Stimulated activated CD8-positive, alpha-beta memory T cell treated with anti-CD3 and anti-CD28 coated beads, Interleukin-12 subunit alpha, Interleukin-12 subunit beta, amount 100 ng/mL, for 1 hour (primary cell): ENCODE measurements at places on chromosomes 2 and 18.

DNA sequence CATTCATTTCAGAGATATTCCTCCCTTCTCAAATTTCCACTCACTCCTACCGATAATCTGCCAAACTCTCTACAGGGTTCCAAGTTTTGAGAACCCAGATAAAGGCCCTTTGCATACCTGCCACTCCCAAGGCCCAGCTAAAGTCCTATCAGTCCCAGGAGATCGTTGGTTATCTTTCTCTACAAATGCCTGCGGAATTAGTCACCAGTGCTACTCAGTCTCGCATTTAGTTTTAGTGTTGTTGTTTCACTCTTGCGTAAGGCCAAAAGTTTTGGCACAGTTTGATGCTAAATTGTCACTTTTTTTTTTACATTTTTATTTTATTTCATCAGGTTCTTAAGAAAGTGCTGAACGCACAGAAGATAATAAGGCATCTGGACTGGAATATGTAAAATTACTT is 29.2 kb upstream of the SETBP1 start:
- DNase-seq = no peak

DNA sequence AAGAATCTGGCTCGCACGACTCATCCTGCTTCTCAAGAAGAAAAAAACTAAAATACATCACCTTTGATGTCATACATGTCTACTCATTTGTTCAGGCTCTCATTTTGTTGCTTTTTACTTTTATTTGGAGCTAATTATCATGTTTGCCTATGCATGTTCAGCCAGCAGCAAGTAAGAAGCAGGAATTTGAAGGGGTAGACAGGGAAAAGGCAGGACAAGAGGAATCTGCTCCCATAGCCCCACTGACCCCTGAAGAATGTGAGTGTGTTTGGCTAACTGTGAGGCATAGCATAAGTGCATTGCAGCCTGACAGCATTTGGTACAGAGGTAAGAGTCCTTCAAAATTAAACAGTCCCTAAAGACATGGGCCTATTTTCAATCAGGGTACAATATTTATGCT is 72.7 kb downstream of the NYAP2 start:
- no peak for DNase-seq

DNA sequence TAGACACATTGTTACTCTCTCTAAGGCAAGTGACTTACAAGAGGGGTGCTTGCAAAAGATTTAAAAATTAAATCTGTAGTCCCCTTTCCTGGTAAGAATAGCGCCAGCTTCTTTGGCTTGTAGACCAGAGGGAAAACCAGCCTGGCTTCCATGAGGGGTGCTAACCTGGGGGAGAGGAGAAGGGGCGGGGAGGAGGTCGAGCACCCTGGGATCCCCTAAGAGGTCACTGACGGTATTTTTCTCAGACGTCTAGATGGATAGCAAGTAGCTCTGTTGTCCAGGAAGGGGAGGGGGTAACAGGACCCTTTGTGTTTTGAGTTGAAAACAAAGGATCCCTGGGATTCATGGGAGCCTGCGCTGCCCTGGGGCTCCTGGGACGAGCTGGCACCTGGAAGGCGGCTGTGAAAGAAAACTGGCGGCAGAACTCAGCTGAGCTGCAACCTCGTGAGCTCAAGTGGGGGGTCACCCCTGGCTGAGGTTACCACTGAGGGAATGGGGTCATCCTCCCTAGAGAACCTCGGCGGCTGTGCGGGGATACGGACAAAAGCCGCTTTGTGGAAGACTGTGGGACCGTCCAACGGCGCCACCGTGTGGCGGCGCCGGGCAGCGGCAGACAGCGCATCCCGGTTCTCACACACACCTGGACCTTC is 37.8 kb upstream of the MRPL19 start:
- peak; percentile 25 for DNase-seq

DNA sequence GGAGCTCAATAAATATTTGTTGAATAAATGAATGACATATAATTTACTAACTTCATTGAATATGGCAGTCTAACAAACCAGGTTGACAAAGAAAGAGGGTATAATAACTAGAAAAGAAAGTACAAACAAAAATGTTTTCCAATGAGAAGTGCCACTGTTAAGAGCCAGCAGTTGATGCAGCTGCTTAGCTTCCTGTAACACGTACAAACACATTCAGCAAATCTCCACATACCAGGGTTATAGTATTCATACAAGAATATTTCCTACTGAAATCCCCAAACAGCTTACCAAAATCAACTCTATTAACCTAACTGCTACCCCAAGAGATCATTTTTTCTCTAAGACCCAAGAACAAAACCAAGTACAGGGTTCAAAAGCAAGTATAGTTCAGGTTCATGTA is 77.7 kb downstream of the THADA start:
- DNase-seq = no peak

DNA sequence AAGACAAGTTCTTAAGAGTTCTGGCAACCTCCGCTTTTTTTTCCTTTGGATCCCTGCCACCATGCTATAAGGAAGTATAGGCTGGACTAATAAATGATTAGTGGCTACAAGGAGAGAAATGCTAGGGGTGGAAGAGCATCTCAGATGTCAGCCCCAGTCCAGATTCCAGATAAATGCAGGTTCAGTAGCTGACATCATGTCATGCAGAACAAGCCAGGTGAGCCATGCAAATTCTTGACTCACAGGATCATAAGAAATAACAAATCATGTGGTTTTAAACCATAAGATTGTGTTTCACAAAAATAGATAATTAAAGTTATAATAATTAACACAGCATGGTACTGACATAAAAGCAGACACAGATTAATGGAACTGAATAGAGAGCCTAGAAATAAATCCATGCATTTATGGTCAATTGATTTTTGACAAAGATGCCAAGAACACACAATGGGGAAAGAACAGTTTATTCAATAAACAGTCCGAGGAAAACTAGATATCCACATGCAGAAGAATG is 152.9 kb upstream of the SESTD1 start:
- DNase-seq = no peak

DNA sequence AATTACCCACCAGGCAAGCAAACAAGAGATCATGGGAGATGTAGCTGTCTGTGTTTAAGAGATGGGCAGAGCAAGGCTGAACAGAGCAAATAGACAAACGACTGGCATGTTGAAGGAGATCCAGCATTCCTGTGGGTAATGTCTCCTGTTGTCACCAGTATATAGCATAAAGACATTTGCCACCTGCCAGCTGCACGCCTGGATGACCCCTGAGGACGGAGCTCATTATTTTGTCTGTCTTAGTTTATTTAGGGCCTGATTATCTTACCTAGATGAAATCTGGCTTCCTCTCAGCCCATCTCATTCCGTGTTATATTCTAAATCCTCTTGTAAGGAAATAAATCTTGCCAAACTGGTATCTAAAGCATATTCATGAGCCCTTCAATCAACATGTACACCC is 510.3 kb upstream of the LINC00305 start:
- no peak for DNase-seq

- no peak for DNase-seq
Observed at GRCh38 chr2:120887741-120888231, 152.1 kb downstream of the GLI2 start.

GRCh38 chr2:150204451-150204850 is 283.0 kb downstream of the RND3 start:
- DNase-seq = no peak

DNA sequence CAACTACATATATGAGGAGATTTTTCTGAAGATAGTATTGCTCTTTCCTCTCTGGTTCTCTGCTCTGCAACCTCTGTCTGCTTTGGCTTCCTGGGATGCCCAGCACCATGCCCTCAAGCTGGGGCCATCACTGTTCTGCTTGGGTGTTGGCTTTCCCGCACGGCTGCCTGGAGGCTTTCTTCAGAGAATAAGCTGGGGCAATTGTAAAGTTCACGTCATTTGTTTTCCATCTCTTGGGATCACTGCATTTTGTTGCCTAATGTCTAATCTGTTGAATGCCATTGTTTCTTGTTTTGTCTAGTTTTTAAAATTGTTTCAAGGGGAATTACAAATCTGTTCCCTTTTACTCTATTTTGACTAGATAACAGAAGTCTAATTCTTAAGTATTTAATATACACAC is 437.3 kb upstream of the NRP2 start:
- DNase-seq = no peak

DNA sequence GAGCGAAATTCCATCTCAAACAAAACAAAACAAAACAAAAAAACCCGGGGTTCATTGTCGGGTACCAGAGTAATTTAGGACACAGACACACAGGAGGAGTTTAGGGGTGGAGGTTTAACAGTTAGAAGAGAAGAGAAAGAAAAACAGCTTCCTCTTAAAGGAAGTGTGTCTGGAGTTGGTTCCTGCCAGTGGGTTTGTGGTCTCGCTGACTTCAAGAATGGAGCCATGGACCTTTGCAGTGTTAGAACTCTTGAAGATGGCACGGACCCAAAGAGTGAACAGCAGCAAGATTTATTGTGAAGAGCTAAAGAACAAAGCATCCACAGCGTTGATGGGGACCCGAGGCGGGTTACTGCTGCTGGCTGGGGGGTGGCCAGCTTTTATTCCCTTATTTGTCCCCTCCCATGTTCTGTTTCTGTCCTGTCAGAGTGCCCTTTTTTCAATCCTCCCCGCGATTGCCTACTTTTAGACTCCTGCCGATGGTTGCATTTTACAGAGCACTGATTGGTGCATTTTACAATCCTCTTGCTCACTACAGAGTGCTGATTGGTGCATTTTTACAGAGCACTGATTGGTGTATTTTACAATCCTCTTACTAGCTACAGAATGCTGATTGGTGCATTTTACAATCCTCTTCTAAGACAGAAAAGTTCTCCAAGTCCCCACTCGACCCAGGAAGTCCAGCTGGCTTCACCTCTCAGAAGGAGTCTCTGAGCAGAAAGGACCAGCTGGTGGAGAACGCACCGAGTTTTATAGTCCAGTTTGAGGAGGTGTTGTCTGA is 28.7 kb upstream of the ATP8B1 start:
- no peak for DNase-seq

GRCh38 chr2:214088536-214088935 is 322.3 kb upstream of the VWC2L start:
- no peak for DNase-seq

- no peak for DNase-seq
Observed at GRCh38 chr2:231146665-231147064, 21.8 kb upstream of the HTR2B start.

DNA sequence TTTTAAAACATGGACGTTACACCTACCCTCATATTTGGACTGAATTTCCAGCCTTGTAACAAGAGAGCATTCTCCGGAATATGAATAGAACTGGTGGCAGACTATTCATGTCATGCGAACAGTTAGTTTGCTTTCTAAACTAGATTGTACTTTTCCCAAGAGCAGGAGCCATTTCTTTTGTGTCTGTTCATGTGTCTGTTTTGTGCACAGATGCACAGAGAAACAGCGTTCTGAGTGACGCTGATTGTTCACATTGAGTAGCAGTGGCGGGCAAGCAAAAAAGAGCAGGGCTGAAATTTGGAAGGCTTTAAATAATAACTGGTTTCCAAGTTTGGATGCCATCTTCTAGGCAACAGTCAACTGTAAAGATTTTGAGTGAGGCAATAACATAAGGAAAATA is 200.3 kb downstream of the NRXN1 start:
- DNase-seq = no peak

GRCh38 chr2:118061135-118061955 is 26.9 kb upstream of the INSIG2 start:
- no peak for DNase-seq

DNA sequence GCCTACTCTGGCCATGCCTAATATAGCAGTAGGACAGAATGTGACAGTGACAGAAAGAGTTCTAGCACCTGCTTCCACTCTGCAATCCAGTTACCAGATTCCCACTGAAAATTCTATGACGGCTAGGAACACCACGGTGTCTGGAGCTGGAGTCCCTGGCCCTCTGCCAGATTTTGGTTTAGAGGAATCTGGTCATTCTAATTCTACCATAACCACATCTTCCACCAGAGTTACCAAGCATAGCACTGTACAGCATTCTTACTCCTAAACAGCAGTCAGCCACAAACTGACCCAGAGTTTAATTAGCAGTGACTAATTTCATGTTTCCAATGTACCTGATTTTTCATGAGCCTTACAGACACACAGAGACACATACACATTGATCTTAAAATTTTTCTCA is 45.2 kb upstream of the TTR start:
- no peak for DNase-seq

DNA sequence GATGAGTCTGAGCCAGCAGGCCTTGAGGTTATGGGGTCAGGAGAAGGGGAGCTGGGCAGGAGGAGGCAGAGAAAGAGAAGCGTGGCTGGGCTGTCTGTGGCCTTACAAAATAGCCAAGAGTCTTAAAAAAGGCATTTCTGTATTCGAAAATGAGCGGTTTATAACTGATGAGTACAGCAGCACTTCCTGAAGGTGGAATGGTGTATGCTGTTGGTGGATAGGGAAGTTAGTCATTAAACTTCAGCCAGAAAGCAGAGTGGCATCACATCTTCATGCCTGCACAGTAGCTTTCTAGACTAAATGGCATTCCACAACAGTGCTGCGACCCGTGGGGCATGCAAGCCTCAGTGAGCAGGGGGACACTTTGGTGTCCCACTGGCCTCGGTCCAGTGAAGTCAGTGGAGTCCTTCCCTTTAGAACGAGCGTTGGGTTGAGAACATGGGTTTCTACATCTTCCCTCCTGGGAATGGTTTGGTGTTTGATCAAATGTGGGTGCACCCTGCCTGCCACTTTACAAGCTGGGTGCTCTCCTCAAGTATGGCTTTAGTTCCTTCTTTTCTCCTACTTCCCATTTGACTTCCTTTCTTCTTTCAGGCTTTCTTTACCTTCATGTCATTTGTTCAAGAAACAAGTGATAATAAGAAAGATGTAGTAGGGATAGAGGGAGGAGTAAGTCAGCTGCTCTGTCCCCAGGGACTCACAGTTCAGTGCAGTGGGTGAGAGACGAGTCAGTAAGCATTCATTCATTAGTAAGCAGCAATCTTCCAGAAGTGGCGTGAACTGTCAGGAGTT is 96.3 kb downstream of the ARMC9 start:
- DNase-seq = no peak

- DNase-seq = no peak
Observed at GRCh38 chr2:65666156-65666725, 233.8 kb upstream of the SPRED2 start.

- no peak for DNase-seq
Observed at GRCh38 chr2:145091967-145092366, 572.0 kb upstream of the ZEB2 start.

- no peak for DNase-seq
Observed at GRCh38 chr2:205176546-205176945, 505.8 kb upstream of the NRP2 start.

DNA sequence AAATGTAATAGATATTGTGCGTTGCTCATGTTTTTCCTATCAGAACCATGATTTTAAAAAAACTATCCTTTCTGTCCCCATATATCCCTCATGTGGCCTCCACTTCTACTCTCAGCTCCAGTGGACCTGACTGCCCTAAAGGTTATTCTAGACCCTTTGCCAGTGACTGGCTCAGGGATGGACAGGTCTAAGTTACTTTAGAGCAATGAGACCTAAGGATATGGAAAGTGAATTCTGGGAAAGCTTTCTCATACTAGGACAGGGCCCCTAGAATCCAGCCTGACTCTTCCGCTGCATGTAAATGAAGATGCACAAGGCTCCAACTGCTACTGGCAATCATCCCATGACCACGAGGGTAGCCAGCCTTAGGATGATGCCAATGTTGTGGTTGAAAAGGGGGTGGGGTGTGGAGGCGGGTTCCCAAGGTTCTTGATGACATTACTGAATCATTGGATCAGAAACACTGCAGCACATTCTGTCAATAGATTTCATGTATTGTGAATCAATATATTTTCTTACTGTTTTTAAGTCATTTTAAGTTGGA is 21.3 kb downstream of the C2orf69 start:
- no peak for DNase-seq
